NCI-H2081 (cell line): ENCODE measurements at places on chromosomes 4 and X.

- no peak for DNase-seq
Observed at GRCh38 chr4:25065932-25066590, 35.3 kb upstream of the LGI2 start.

DNA sequence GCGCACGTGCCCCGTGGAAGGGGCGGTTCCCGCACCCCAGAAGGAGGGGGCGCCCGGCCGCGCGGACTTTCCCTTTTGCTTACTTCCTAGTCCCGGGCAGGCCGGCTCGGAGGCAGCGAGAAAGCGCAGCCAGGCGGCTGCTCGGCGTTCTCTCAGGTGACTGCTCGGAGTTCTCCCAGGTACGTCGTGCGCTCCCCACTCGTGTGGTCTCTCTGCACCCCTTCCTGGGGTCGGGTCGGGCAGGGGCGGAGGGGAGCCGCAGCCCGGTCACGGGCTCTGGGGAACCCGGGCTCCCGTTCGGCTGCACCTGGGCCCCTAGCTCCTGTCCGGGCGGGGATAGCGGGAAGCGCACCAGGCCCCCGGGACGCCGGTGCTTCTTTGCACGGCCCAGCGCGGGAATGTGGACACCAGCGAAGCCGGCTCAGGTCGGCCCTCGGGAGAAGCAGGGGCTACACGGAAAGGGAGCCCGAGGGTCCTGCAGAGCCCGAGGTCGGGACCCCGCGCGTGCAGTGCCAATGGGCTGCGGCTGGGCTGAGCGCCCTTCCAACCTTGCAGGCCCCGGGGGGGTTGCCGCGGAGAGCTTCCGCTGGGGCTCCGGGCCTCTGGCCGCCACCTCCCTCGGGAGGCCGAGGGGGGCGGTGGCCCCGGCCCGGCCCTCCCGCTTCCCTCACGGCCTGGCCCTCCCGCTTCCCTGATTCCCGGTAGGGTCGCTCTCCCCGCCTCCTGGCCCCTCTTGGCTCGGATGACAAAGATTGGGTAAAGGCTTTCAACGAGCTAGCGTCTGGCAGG lies at the start of gene TLR2:
Gene TLR2 (plus strand): TSS at position 99 of the 789 bp plus-strand sequence. CDS start 18,628 bp downstream, outside the sequence.
- no peak for DNase-seq

DNA sequence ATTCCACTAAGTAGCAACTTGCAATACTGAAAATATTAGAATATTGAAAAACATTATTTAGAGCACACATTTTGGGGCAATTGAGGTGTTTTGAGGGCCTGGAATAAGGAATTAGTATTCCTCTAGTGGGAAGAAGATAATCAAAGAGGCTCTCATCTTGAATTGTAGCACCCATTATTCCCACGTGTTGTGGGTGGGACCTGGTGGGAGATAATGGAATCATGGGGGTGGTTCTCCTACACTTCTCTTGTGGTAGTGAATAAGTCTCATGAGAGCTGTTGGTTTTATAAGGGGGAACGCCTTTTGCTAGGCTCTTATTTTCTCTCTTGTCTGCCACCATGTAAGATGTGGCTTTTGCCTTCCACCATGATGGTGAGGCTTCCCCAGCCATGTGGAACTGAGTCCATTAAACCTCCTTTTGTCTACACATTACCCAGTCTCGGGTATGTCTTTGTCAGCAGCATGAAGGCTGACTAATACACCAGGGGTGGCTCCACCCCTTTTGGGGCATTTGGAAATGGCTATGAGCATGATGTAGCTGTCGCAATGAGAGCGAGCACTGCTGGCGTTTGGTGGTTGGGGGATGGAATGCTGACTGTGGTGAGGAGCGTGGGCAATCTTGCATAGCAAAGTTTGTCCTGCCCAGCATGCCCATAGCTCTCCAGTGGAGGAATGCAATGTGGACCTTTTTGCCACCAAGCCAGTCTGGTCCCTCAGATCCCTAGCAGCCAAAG lies 308.2 kb downstream of the FRMPD4 start:
- no peak for DNase-seq

- DNase-seq = no peak
Observed at GRCh38 chr4:33996075-33996718, 2248.1 kb downstream of the ARAP2 start.

- no peak for DNase-seq
Observed at GRCh38 chr4:74934888-74935287, 2.0 kb downstream of the PARM1 start.

DNA sequence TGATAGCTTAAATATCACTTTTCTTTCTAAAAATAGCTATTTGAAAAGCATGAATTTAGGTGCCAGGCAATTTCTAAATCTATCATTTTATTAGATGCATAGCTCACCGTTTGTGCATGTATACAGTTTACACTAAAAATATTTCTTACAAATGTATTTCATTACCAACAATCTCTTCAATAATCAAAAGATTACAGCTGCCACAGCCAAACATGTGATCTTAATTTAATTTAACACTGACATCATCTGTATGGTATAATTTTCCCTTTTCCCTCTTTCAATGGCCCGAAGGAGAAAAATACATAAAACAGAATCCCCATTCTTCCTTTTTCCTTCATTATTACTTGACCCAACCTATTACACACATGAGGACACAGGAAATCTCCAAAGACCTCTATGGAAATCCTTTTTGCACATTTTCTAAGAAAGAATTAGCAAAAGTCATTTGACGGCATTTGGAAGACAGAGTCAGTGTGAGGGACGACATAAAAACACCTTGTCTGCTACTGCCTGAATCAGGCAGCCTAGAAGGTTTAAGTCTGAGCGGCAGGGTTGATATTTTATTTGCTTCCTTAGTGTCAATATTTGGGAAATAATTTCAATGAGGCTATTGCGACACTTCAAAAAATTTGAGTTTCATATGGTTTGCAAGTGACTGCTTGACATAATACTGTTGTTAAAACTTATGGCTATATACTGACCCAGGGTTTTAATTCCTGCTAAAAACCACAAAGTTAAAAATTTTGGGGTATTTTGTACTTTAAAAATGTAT lies 111.2 kb downstream of the TTC29 start:
- no peak for DNase-seq

GRCh38 chr4:80592950-80593349 lies 257.4 kb downstream of the CFAP299 start:
- DNase-seq = no peak

DNA sequence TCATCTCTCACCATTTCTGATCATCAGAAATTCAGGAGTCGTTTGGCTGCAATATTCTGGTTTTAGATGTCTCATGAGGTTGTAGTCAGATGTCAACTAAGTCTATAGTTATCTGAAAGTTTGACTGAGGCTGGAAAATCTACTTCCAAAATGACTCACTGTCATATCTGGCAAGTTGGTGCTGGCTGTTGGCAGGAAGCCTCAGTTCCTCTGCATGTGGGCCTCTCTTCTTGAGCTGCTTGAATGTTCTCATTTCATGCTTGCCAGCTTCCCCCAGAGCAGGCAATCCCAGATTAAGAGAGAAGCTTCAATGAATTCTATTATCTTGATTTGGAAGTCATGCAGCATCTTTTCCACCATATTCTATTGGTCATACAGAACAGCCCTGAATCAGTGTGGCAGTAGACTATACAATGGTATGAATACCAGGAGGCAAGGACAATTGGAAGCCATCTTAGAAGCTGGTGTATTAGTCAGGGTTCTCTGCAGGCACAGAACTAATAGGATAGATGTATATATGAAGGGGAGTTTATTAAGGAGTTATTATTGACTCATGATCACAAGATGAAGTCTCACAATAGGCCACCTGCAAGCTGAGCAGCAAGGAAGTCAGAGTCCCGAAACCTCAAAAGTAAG lies 46.8 kb upstream of the ELF2 start:
- no peak for DNase-seq
